ENCODE measurements at places on chromosomes 6 and 20.

DNA sequence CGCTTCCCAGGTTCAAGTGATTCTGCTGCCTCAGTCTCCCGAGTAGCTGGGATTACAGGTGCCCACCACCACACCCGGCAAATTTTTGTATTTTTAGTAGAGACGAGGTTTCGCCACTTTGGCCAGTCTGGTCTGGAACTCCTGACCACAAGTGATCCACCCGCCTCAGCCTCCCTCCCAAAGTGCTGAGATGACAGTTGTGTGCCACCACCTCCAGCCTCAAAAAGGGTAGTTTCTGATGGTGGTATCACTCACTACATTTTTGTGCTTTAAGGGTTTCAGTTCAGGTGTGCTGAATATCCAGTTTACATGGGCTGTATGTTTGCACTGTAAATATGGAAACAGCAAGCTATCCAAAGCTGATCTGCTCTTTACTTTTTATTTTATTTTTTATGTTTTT is 12.1 kb upstream of the ADGRG6 start:
- DNase-seq: no peak

GRCh38 chr6:149153693-149154092 is 163.8 kb upstream of the TAB2 start:
- no peak for DNase-seq

DNA sequence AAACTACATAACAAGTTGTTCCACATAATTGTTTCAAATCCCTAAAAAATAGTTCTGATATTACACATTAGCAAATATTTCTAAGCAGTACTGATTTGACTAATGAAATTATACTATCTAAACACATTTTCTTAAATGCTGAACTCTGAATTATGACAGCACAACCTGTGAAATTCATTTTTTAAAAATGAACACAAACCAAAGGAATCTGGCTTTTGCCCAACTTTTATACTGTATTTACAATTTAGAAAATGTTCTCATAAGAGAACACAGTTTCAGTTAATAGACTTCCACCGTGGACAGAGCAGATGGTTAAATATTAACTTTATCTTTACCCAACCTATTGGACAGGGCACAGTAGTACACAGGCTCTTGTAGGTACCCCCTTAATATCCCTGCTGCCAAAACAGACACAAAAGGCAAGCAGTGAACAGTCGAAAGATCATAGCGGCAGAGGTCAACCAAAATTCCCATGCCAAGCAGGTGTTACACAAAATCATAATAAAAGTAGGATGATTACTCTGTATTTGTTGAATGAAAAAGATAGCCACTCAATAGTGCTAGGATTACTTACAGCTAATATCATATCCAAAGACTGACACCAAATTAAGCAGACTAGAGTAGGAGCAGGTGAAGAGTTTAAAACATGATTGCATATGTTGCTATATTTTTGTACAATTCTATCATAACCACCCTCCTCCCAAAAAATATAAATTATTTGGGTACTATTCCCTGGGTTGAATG is 122.5 kb downstream of the RNGTT start:
- no peak for DNase-seq

DNA sequence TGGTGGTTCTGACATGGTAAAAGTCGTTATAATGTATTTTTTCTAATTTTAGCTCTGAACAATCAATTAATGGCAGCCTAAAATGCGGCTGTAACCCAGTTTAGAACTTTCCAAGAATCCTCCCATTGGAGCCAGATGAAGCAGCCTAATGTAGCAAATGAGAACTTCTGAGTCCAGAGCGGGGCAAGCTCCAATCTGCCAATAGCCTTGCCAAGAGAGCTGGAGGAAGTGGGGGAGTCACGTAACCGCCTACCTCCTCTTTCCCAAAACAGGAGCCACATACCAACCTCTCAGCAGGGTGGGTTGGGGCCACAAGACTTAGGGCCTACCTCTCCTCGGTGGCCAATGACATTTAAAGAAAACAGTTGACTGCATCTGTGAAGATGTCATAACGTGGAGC is 230.6 kb downstream of the SOD2 start:
- no peak for DNase-seq

DNA sequence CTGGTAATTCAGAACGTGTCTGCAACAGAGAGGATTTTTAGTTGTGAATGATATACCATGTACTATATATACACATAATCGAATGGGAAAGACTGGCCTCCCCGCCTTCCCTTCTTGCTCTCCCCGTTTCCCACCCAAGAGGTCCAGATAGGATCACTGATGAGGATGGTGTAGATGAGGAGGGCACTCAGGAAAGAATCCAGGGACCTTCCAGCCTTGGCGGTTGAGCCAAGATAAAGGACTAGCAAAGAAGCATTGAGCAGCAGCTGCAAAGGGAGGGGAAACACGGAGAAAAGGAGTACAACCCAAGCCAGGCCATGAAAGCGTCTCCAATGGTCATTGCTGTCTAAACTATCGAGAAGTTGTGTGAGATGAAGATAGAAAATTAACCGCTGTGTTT is 84.0 kb upstream of the EXOC2 start:
- no peak for DNase-seq

DNA sequence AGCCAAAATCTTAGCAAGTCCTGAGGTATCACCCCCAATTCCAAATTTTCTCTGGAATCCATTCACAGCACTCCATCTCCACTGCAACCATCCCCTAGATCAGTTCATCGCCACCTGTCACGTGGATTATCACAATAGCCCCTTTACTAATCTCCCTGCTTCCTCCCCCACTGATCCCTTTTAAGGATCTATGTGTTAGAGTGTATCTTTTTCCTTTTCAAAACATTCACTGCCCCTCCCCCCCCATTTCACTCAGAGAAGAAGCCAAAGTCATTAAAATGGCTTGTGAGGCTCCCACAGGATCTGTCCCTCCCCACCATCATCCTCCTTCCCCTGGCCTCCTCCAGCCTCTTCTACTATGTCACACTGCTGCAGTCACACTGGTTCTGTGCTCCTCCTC is 18.4 kb upstream of the SPAG4 start:
- DNase-seq: no peak

Measured in NCI-H1694 (cell line).